ENCODE measurements at places on chromosomes 5 and 9. TPM values are rescaled to one million over a fixed set of nuclear protein-coding genes. Genes with fewer than 3 reads are reported as not detected.

DNA sequence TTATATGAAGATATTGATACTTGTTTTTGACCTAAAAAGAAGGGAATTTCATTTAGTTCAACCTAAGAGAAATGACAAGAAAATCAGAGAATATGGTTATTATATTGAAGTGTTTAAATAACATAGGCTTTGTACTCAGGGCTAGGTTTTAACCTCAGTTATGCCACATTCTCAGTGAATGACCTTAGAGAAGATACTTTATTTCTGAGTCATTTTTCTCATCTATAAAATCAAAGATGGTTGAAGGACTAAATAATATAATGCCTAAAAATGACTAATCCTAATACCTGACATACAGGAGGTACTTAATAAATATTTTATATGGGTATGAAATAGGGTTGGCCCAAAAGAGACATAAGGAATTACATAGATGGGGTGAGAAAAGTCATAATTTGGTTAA lies 32.3 kb downstream of the DIMT1 start:
- no peak for DNase-seq

DNA sequence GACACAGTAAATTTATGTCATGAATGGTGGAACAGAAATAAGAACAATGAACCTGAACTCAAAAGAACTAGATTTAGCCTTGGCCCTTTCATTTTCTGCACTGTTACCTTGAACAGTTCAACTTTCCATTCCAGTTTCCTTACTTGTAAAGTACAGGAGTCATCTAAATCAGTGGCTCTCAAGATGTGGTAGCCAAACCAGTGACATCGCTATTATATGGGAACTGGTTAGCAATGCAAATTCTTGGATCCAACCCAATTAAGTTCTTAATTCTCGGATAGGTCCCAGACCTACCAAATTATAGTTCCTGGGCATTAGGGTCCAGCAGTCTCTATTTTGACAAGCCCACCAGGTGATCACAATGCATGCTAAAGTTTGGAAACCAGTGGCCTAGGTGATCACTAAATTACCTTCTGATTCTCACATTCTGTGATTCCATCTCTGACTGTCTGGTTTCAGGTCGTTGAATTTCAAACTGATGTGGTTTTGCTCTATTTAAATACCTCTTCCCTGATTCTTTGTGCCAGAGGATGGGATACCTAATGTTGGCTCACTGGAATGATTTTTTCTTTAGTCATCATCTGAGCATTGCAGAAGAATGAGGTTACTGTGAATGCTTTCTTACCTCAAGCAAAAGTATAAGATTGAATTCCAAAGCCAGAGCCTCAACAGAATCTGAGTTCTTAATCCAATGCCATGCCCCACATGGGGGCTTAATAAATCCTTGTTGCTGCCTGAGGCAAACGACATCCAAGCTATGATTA lies 253.8 kb downstream of the ENC1 start:
- no peak for DNase-seq

DNA sequence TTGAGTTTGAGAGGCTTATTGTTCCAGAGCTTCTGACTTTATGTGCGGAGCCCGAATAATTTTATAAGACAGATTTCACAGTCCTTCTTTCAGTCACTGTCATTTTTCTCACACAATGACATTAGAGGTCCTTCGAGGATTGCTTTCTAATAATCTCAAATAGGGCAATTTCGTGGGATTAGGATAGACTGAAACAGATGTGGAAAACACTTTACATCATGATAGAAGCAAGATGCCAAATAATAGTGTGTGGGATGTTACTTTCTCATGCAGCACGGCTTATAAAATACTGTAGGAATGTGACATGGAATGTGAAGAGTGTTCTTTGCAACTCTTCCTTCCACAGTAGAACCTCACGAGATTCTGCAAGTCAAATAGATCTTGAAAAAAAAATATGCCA lies 451.3 kb downstream of the SEMA5A start:
- no peak for DNase-seq

- no peak for DNase-seq
Measured at GRCh38 chr5:88660947-88661805, 221.8 kb downstream of the MEF2C start.

DNA sequence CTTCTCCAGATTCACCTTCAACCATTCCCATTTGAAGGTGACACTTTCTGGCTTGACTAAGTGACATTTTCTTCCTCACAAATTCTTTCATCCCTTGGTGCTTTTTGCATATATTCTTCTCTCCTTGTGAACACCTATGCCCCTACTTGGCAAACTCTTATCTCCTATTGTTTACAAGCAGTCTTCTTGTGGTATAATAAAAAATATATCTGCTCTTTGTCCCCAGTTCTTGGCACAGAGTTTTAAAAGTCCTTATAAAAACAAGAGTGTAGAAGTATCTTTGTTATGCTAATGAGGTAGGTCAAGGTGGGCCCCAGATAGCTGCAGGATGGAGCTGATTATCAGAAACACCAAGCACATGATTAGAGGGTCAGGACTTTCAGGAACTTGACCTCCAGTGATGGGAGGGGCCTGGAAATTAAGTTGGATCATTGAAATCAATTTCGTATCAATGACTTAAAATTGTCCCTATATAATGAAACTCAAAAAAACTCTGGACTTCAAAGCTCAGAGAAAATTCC lies 38.0 kb downstream of the TMEM161B start:
- no peak for DNase-seq

- DNase-seq: no peak
Measured at GRCh38 chr9:136316271-136316751, 11.0 kb upstream of the GPSM1 start.

OR5C1 gene
- not detected for total RNA-seq

GRCh38 chr5:56126487-56127179 lies 106.5 kb downstream of the ANKRD55 start:
- no peak for DNase-seq

SLCO6A1 gene
- total RNA-seq: not detected

DNA sequence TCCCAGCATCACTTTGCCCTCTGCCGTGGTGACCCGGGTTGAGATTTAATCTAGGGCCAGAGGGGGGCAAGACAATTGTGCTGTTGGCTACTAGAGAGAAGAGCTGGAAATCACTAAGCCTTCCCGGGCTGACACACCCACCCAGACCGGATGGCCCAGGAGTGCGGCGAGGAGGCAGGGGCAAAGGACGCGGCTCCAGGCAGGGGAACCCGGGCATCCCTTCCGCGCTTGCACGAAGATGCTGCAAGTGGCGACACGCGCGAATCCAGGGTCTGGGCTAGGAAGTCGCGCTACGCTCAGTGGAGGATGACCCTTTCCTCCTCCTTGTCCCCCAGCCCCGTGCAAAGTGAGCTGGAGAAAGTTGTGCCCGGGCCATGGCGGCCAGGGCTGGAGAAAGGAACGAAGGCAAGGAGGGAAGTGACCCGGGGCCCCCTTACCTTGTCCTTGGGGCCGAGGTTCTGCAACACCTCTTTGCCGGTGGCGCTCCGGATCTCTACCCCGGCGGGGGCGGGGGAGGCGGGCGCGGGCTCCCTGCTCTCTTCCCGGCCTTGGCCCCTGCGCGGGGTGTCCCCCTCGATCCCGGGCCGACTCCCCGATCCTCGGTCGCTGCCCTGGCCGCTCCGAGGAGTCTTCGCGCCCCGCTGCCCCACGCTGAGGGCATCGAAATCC lies 693 bp downstream of the DPYSL3 start:
- peak; percentile 79 for DNase-seq

GRCh38 chr9:71916834-71917534 lies 5.5 kb downstream of the C9orf85 start:
- no peak for DNase-seq

DNA sequence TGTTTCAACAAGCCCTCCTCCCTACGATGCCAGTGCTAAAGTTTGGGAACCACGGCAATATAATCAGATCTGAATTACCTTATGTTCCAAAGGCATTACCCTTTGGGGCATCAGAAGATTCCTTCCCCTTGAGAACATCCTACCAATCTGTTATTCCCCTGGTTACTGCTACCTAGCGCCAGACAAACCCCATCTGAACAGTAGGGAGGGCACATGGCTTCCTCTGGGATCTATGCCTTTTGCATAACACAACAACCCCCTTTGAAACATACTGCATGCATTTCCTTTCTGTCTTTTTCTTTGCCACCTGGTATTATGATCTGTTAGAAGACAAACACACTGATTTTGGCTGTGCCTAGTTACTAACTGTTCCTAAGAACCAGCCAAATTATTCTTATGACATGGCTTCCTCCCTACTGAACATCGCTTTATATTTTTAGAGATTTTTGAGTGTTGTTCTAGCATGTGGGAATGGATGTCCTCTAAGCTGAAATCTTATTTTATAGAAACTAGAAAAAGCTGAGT lies 103.9 kb upstream of the DAPK1 start:
- DNase-seq: no peak

DNA sequence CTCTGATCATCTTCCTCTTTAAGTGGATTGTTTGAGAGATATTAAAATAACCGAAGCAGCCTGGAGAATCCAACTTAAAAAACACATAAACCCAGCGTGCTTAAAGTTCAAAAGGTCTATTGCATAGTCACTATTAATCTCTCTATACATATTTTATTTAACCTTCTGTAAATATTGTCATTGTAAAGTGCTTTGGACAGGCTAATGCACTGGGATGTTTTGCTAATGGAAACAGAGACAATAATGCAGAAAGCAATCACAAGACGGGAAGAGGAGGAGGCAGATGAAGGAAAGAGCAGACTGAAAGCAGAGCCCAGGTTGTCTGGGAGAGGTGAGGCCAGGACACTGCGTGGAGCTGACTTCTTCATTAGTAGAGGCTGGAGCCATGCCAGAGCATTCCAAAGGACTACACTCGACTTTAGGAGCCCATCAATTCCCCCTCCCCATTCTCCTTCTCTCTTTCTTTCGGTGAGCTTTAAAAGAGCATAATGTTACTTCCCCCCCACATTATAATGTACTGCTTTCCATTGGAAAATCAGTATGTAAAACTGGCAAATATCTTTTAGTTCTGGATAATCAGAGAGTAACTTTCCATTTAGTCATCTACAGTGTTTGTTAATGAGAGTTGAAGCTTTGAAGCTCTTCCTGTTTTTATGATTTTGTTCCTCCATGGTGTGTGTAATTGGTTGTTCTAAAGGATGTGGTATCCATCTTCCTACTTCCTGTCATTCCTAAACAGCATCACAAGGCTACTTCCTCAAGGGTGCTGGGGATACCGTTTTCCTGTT lies 307.3 kb upstream of the MPDZ start:
- no peak for DNase-seq

DNA sequence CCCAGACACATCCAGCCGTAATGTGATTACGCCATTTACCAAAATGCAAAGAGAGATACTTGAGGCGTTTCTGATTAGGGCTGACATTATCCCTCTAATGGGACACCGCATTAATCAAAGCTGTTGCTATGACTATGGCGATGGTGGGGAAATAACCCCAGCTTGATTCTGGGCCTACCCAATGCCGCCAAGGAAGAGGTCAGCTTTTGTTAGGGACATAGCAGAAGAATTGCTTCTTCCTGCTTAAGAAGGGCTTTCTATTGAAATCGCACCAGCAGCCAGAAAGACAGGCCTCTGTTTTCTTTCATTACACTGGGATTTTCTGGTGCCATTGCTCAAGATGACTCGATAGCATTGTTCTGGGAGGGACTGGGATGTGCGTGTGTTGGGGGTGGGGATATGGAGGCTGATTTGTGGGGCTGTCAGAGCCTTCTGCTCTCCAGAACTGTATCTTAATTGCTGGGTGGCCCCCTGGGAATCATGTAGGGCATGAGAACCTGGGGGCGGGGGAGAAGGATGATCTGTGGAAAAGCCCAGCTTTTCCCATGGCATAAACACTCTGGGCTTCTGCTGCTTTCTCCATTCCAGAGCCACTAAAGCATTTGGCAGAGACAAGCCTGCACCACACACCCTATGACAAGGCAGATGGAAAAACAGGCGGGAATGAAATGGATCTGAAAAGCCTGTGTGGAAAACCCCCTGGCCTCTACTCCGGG lies 106.5 kb upstream of the RAD23B start:
- DNase-seq: no peak

All from suprapubic skin (tissue), 4 donors.